ENCODE measurements at places on chromosomes 6 and 20.

DNA sequence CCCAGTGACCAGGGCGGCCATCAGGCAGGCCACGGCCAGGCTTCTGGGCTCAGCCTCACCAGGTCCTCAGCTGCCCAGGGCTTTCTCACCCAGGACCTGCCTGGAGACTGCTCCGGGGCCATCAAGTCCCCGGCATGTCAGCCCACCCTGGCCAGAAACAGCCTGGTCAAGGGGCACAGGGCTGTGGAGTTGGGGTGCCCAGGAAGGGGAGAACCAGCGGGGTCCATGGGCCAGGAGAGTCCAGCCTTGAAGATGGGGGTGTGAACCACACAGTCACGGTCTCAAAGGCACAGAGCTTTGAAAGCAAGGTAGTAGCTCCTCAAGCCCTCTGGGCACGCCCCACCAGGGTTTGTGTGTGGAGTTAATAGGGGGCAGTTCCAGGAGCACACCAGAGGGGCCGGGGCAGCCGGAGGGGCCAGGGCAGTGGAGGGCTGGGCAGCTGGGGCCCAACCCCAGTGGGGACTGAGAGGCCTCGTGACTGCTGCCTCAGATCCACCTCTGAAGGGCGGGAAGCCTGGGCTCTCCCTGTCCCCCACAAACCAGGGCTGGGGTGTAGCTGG, 48.0 kb upstream of the BHLHE23 start:
- DNase-seq, result no peak

GRCh38 chr6:82237013-82237412, 10.5 kb downstream of the IBTK start:
- DNase-seq, result no peak

GRCh38 chr6:164763788-164764187, 545.6 kb downstream of the C6orf118 start:
- no peak for DNase-seq

DNA sequence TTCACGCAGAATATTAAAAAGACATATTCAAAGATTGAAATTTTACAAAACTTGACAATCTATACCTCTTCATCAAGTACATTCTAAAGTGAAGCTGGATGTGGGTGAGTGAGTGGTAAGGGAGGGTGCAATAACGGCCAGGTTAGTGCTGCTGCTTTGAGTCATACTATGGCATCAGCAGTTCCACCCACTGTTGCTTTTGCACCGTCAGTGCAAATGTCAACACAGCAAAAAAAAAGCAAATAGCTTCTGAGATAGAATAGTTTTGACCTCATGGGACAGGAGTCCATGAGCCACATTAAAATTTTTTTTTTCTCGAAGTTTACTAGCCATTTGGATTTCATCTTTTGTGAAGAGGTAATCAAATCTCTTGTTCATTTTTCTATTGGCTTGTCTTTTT, 31.8 kb downstream of the PSMF1 start:
- no peak for DNase-seq

DNA sequence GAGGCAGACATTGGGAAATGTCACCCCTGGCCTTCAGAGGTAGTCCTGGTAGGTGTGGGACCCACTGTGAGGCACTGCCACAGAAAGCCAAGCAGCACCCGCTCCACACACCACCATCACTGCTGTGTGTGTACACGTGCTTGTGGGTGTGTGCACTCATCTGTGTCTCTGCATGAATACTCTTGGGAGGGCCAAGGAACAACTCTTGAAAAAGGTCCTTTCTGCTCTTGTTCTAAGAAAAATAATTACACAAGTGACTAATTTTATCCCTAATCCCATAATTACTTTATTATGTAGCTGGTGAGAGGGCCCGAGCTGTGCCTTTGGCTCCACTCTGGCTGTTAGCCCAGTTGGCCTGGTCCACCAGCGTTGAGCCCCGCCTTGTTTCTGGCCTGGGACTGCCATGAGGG, 21.7 kb upstream of the EPB41L1 start:
- DNase-seq, result peak; percentile 82

- no peak for DNase-seq
Measured at GRCh38 chr6:108564178-108564577, 3.5 kb downstream of the FOXO3 start.

DNA sequence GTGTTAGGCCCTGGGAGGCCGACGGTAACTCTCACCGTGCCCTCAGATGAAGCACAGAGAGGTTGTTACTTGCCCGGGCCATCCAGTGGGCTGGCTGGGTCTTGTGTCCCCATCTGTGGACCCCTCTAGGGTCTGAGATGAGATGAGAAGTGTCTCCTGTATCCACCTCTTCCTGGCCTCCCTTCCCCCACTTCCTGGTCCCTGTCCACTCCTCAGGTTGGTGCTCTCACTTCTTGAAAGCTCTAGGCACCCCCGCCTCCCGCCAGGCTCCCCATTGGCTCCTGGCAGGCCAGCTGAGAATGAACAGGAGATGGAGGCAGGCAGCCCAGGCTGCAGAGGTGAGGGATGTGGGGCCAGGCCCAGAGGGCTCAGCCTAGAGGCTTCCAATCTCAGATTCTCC, 1.5 kb downstream of the MMP24OS start:
- no peak for DNase-seq

DNA sequence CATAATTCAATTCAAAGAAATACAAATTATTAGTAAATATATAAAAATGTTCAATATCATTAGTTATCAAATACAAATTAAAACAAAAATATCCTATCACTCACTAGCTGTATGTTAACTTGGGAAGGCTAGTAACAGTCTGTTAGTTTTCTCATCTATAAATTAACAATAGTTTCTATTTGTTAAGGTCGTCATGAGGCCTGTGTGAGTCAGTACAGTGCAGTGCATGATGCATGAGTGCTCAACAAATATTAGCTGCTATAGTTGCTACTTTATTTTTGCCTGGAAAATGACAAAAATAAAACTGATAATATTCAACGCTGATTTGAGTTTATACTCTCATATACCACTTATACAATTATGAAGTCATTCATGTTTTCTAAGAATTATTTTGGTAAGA, 401.6 kb upstream of the RUNX2 start:
- DNase-seq, result no peak

GRCh38 chr6:110656492-110656891, 158.8 kb downstream of the CDK19 start:
- no peak for DNase-seq

GRCh38 chr6:125814481-125814880, 23.7 kb downstream of the NCOA7 start:
- DNase-seq, result peak; percentile 73

DNA sequence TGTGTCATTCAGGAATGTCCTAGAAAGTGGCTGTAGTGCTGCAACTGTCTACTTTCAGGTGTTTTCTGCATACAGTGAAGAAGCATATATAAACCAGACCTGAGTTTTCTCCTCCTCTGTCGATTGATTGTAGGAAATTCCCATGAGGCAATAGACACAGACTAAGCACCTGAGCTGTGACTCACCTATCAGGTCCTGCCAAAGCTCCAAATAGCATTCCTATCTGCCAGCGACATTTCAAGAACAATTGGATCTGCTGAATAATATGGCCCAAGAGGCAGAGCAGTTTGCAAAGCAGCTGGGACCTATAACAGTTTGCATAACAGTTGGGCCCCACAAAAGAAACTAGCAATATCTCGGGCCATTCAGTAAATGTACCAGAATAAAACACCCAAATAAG, 360.4 kb downstream of the HAO1 start:
- DNase-seq, result no peak

DNA sequence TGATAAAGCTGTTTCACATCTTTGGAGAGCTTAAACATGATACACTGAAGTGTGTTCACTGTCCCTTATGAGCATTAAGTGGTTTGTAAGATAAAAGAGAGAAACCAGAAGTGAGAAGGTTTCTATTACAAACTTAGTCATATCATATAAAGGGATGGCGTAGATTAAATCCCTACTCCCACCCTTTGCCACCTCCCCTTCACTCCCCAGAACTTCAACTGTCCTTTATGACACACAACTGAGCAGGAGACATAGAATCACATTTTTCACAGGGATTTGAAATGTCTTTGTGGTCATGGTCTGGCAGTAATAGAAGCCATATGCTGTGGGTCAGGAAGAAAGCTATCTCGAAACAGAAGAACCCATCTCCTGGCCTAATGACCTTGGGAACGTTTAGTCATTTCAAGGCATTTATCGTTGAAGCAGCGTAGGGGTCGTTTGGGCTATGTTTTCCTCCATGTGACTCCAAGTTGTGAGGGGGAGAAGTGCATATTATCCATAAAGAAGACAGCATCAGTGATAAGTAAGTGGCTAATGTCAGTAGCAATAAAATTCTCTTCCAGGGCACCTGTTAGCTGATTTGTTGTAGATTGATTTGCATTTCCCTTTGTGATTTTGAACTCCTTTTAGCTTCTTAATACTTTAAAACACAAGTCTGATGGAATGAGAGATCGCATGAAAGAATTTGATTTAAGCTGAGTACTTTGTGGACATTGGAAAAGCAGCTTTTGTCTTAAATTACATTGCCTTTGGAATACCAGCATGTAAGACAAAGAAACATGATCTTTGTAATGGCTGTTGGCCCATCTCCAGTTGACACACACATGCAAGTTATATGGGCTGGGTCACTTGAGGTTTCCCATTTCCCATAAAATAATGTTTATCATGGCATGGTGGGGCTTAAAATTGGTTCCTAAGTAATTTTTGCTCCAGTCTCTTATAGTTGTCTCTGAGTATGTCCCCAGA, 501.5 kb upstream of the FLRT3 start:
- no peak for DNase-seq

DNA sequence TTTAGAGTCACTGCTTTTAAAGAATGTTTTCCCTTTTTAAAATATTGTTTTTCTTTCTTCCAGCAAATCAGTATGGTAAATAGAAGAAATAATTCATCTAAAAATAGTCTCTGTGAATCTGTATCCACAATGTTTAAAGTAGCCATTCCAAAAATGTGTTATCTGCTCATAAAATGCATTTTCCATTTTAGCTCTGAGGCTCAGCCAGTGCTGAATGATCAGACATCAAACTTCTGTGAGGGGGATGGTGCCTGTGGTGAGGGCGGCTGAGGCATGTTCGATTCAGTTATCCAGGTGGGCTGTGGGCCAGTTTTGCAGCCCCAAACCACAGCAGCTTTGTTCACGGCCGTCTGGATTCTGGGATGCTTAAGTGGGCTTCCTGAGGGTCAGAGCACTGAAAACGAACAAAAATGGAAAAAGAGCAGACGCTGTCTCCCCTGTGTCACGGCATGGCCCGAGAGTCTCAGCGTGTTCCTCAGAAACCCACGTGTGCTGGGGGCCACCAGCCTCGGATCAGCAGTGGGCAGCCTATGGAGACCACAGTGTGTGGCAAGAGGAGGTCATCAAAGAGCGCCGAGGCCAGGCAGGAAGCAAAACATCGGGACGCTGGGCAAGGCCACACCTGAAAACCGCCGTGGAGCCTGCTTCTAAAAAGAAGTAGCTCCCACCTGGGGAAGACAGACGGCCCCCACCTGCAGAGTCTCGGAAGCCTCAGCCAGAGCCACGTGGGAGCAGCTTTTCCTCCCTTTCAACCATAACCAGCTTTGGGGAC, 134.9 kb upstream of the THBS2 start:
- DNase-seq, result no peak

- no peak for DNase-seq
Measured at GRCh38 chr6:36642913-36643817, 35.3 kb upstream of the CDKN1A start.

GRCh38 chr6:121158438-121158837, 175.8 kb downstream of the TBC1D32 start:
- no peak for DNase-seq

GRCh38 chr6:11711003-11711983, 67.3 kb downstream of the ADTRP start:
- no peak for DNase-seq

- no peak for DNase-seq
Measured at GRCh38 chr20:61810066-61810737, 255.5 kb downstream of the TAF4 start.

DNA sequence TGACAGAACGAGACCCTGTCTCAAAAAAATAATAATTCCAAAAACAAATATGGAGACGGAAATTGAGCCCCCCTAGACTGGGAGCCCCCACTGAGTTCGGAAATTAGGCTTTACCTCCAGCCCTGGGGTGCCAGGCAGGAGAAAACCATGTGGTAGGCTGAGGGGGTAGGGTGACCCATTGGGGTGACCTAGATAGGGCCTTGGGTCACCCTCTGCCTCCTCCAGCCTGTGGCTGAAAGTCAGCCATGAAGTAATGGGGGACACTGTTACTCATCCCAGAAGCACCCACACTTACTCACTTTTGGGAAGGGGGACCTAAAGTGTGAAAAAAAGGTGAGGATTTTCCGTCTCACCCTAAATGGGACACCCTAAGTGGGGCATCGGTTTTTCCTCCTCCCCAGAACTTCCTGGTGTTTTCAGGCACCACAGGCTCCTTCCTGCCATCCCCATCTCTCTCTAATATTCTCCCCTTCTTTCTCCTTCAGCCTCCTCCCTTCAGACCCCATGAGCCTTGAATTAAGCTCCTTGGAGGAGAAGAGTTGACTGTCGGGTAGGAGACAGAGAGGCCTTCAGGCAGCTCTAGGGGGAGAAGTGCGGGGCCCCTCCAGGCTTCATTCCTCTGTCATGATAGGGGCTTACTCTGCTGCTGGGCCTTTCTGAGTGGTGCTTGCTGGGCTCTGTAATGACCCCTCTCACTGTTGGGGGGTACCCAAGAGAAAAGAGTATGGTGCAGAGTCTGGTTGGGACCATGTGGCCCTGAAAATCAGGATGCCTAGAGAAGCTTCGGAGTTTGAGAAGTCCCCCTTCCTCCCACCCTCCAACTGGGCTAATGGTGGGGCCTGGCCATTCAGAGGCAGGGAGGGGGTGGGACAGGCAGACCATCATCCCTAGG, 2.4 kb downstream of the LTB start:
- peak; percentile 89 for DNase-seq

DNA sequence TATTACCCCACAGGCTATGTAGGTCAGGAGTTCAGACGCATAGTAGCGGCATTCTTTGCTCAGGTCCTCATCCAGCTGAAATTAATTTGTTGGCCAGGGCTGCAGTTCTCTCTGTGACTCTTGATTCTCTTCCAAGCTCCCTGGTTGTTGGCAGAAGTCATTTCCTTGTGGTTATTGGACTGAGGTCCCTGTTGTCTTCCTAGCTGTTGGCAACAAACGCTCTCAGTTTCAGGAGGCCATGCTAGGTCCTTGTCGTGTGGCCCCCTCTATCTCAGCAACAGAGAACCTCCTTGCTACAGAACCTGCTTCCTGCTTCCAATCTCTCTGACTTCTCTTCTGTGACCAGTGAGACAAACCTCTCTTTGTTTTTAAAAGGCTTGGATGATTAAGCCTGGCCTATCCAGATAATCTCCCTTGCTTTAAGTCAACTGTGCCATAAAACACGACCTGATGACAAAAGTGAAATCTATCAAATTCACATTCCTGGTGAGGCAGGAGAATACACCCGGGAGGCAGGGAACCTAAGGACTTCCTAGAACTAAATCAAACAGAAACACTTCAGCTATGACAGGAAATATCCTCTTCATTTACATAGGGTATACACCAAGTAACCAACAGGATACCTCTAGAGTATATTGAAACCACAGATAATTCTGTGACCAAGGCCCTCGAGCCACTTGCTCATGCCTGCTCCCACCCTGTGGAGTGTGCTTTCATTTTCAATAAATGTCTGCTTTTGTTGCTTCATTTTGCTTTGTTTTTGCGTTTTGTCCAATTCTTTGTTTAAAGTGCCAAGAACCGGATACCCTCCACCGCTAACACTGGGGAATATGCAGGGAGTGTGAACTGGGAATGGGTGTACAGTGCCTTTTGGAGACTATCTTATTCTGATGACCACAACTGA, 196.0 kb downstream of the BTBD3 start:
- no peak for DNase-seq

GRCh38 chr6:42095094-42095493, 44.8 kb downstream of the TAF8 start:
- no peak for DNase-seq

All from Karpas-422 (cell line).